ENCODE measurements at places on chromosomes 11 and 22. TPM values are rescaled to one million over a fixed set of nuclear protein-coding genes. Genes with fewer than 3 reads are reported as not detected.

GSTT2B gene
- total RNA-seq = not detected

ENTHD1 gene
- 0.21 TPM for total RNA-seq

OR51E2 gene
- not detected for total RNA-seq

GRAMD1B gene
- 75.6 TPM for total RNA-seq

MYBPC3 gene
- total RNA-seq = not detected

TBX1 gene
- total RNA-seq = 1.1 TPM

SAA2 gene
- not detected for total RNA-seq

TMEM191B gene
- 2.8 TPM for total RNA-seq

APOA1 gene
- 0.23 TPM for total RNA-seq

LDHAL6A gene
- total RNA-seq = not detected

SCGB1A1 gene
- not detected for total RNA-seq

UPK3A gene
- total RNA-seq = not detected

C1QTNF5 gene
- not detected for total RNA-seq

ABTB2 gene
- total RNA-seq = 3.8 TPM

AQP11 gene
- total RNA-seq = 0.82 TPM

MS4A6A gene
- total RNA-seq = not detected

SLC15A3 gene
- 0.96 TPM for total RNA-seq

C11orf52 gene
- not detected for total RNA-seq

CNTN5 gene
- total RNA-seq = not detected

MS4A18 gene
- not detected for total RNA-seq

BEST1 gene
- total RNA-seq = not detected
